ENCODE measurements at places on chromosomes 5 and 9.

DNA sequence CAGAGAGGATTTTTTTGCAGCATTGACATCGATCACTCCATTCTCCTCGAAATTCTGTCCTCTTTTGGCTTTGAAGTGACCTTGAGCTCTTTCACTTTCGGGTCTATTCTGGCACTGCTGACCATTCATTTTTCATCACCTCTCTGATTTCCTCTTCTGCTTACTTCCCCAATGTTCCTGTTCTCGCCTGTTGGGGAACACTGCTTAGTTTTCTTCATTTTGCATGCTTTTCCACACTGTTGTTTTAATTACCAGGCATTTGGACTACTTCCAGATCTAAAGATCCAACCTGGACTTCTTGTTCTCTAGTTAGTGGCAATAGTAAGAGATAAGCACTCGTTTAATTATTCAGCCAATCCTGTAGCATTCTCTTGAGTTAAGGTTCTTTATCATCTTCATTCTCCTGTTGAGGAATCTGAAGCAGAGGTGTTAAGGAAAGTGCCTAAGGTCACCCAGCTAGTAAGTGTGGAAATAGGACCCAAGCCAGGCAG is 53.4 kb downstream of the MAN2A1 start:
- DNase-seq: no peak

GRCh38 chr5:13536933-13537332 is 407.6 kb downstream of the DNAH5 start:
- no peak for DNase-seq

- DNase-seq: no peak
These were observed 27.2 kb downstream of the CMYA5 start for GRCh38 chr5:79716839-79717238.

DNA sequence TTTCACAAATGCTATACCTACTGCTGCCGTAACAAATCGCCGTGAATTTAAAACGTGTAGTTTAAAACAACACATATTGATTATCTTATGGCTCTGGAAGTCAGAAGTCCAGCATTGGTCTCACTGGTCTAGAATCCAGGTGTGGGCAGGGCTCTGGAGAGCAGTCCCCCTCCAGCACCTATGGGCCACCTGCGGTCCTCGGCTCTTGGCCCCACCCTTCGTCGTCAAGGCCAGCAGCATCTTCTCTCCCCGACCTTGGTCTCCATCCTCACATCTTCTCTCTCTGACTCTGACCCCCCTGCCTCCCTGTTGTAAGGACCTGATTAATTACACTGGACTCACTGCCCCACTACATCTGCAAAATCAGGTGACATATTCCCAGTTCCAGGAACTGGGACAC is 106.4 kb upstream of the COL5A1 start:
- no peak for DNase-seq

DNA sequence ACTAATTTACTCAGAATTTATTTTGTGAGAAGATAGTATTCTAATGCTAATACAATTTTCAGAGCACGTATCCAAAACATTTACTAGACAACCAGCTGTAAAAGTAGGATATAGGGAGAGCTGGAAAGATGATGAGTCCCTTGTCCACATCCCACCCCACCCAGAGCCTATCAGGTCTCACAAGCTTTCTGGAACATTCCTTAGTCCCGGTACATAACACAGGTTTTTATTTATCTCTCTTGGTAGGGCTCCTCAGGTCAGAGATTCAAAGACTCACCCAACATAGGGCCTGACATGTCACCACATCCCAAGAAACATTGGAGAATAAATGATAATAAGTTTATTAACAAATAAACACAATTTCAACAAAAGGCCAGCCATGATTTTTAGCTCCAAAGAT is 13.8 kb upstream of the RAD23B start:
- no peak for DNase-seq

DNA sequence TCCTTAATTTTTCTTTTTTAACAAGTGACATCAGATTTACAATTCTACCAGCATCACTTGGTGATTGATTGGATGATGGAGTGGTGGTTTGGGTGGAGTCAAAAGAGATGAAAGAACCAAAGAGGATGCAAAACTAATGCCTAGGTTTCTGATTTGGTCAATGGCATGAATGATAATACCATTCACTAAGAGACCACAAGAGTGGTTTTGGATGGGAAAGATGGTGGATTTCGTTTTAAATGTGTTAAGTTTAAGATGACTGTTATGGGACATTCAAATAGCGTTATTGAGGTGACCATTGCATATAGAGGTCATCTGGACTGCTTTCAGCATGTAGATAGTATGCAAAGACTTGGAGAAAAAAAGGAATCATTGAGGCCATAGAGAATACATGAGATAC is 3.6 kb downstream of the SMC5 start:
- no peak for DNase-seq

- no peak for DNase-seq
These were observed 309.1 kb downstream of the SPOCK1 start for GRCh38 chr5:137190031-137190430.

DNA sequence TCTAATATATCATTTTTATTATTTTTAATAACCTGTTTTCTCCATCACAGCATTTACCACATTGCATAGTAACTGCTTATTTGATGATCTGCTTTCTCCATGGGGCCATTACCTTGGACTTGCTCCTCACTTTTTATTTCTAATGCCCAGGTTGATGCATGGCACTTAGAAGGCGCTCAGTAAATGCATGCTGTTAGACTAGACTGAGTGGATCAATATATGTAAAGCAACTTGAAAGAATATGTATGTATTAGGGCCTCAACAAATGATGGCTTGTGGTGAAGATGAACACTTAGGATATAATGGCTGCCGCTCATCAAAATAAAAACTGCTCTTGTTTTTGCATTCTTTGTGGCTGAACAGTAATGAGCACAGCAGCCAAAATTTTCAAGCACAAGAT is 5.8 kb downstream of the DAPK1 start:
- DNase-seq: no peak

GRCh38 chr5:100838048-100838473 is 65.0 kb downstream of the ST8SIA4 start:
- no peak for DNase-seq

DNA sequence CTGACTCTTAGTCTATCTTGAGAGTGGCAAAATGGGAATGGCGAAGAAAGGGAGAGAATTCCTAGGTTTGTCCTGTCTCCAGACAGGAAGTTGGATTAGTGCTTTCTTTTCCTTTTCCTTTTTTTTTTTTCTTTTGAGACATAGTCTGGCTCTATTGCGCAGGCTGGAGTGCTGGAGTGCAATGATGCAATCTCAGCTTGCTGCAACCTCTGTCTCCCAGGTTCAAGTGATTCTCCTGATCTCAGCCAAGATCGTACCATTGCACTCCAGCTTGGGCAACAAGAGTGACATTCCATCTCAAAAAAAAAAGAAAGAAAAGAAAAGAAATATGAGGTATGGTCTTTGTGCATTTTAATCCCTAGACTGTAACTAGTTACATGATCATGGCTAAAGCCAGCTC is 12.6 kb upstream of the KIF27 start:
- DNase-seq: no peak

DNA sequence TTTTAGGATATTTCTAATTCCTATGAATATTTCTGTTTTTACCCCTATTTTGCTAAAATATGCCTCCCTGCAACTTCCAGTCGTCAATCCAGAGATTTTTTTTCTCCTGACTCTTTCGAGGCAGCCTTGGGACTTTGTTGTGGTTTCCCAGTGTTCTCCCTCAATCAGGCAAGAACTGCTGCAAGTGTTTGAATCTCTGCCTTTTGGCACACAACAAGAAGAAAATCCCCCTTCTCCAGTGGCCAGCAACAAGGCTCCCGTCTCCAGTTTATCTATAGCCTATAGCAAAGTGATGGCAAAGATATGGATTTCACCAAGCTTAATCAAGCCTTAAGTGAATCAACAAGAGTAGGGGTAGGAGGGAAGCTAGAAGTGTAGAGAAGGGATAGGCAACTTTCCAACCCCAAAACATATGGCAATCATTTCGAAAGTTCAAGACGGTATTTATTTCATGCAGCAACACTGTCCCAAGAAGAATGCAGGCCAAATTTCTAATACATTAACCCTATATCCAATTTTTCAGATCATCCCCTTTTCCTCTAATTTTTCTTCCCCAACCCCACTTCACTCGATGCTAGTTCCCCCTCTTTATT is 37.7 kb upstream of the PAPPA start:
- DNase-seq: no peak

DNA sequence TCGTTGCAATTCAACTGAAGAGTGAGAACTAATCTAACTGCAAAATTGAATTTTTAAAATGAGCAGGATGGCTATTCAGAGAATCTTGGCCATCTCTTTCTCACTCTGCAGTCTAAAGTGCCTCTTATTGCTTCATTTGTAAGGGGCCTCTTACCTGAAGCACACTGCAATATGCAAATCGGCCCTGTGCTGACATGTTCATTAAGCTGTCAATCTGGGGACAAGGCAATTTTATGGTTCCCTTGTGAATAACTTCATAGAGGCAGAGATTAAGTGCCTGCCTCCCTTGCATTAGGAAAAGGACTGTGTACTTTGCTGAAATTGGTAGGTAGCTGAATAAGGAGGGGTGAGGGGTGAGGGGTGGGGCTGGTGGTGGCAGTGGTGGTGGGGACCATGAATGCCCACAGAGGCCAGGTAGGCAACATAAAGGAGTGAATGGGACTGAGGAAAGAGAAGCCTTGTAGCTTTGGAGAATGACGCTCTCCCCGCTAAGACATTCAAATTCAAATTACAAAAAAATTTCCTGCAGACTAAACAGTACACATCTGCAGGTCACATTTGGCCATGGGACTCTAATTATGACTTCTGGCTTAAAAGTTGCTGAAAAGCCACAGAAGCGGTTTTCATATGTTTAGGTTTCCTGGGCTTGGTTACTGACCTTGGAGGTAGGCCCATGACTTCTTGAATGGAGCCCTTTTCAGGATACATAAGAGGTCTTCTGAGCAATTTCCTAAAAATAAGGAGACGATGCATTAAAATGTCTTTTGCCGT is 25.0 kb downstream of the TNFSF8 start:
- no peak for DNase-seq

- no peak for DNase-seq
These were observed 3.8 kb downstream of the ARSI start for GRCh38 chr5:150298701-150299451.

DNA sequence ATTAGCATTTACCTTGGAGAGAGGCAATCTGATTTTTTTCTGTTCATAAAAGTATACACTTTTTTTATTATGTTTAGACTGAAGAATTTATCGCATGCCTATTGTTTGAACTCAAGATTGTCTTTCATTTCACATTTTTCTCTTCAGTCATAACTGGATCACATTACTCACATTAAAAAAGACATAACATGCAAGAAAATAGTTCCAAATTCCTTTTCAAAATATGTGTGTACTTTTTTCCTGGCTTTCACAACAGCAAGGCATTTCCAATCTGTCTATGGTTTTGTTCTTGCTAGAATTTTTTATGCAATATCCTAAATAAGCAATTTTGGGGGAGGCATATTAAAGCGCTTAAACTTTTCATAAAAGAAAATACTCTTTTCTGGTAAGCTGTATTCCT is 21.2 kb downstream of the FTMT start:
- no peak for DNase-seq

DNA sequence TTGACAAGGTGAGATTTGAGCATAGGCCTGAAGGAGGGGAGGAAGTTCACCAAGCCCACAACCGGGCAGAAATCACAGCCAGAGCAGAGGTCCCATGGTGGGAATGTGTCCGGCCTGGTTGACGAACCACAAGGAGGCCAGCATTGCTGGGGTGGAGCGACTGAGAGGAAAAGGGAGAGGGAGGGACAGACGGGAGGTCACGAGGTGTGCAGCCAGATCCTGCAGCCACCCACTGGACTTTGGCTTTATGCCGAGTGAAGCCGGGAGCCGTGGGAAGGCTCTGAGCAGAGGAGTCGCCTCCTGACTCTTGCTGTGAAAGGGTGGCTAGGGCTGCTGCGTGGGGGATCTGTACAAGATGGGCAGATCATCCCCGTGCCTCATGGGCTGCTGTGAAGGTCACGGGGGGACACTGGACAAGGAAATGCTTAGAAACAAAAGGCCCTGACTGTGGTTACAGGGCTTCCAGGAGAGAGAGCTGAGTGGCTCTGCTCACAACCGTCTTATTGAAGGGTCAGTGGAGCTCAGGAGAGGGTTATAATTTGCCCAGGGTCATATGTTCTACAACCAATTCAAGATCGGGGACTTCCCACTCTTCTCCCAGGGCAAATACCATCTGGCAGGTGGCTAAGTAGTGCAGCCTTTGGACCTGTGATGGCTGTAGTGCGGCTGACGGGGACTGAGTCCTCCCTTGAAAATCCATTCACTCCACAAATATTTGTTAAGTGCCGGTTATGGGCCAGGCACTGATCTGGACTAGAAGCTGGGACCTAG is 15.6 kb upstream of the CD74 start:
- no peak for DNase-seq

DNA sequence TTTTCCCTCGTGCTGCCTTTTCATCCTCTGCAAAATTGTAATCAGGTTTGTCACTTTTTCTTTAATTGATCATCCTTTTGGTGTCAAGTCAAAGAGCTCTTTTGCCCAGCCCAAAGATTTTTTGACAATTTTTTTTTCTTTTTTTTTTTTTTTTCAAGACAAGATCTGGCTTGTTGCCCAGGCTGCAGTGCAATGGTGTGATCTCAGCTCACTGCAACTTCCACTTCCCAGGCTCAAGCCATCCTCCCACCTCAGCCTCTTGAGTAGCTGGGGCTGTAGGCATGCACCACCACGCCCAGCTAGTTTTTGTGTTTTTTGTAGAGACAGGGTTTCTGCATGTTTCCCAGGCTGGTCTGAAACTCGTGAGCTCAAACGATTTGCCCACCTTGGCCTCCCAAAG is 36.7 kb downstream of the CDK7 start:
- no peak for DNase-seq

GRCh38 chr9:20838218-20838617 is 154.2 kb downstream of the FOCAD start:
- no peak for DNase-seq

DNA sequence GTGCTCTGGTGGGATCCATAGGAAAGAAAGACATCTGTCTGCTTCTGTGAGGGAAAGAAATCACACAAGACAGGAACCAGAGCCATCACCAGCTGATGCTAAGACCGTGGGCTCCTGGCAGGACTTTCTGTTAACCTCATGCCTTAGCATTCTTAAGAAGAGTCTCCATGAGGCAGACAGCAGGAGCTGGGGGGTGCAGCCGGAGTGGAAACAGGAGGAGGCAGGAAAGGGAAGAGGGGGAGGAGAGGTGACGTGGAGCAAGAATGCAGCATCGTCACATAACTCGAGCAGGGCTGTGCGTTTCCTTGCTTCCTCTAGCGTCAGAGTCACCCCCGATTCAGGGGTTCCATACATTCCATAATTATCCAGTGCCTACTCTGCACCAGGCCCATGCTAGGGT is 53.6 kb downstream of the ERGIC1 start:
- no peak for DNase-seq

DNA sequence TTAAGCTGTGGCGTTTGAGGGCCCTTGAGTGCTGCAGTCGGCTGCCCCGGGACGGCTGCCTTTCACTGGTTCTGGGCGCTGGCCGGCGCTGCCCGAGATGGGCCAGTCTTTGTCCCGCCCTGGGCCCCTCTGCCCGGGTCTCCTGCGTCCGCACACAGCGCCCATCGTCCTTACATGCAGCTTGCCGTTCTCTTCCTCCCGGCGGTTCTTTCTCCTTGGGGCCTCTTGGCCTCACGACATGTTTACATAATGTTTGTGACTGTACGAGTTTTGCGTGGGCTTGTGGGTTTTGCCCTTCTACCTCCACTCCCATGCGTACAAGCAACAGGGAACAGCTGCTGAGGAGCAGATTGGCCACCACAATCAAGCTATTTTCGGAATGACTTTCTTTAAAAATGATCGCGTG is 618 bp downstream of the TNPO1 start:
- DNase-seq: no peak

- no peak for DNase-seq
These were observed 58.6 kb downstream of the PTCD2 start for GRCh38 chr5:72378639-72379289.

GRCh38 chr5:75052192-75053053 is at the start of gene GCNT4:
TSS of gene GCNT4 (minus strand) at chr5:75052558. CDS start at chr5:75030037, 22,521 bp downstream.
- DNase-seq: no peak
